Right ventricle myocardium inferior (tissue), 1 donor: ENCODE measurements at places on chromosomes 16 and 17.

DNA sequence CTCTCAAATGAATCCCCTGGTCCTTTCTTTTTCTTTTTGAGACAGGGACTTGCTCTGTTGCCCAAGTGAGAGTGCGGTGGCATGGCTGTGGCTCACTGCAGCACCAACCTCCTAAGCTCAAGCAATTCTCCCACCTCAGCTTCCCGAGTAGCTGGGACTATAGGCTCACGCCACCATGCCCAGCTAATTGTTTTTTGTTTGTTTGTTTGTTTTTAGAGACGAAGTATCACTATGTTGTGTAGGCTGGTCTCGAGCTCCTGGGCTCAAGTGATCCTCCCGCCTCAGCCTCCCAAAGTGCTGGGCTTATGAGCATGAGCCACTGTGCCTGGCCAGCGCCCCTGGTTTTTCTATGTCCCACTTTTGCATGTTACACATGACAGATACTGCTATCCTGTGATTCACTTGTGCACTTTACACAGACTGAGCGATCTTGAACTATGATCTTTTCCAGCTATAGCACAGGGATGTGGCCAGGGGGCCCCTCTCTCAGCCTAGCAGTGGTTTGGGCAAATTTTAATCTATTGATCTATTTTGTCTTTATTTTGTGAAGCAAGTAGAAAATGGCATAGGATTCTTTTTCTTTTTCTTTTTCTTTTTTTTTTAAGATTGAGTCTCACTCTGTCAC lies 31.3 kb upstream of the MLKL start:
- no peak for DNase-seq

- no peak for DNase-seq
These were observed 471.3 kb upstream of the GOT2 start for GRCh38 chr16:59205403-59205802.

GRCh38 chr17:73474370-73474988 lies 162.7 kb upstream of the CDC42EP4 start:
- DNase-seq = peak; percentile 79

DNA sequence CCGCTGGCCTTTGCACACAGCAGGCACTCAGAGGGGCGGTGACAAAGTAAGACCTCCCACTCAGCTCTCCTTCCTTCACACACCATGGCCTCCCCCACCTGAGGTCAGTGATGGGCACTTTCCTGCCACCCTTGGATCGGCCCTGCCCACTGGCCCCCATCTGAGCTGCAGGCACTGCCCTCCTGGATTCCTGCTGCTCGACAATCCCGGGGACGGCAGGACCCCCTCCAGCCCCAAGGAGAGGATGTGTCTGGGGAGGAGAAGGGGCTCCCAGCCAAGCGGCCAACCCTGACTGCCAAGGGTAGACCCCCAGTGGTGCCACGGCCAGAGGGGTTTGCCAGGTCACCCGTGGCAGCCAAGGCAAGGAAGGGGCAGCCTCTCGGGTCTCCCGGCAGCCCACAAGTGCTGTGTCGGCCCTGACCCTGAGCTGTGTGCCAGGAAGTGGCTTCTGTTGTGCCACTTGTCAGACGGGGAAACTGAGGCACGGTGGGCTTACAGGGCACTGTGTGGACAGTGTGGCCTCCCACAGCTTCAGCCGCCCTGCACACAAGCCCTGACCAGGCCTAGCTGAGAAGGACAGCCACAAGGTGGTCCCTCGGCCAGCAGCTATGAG lies 22.7 kb downstream of the PIEZO1 start:
- no peak for DNase-seq

- DNase-seq = no peak
These were observed 52.6 kb downstream of the RAB11FIP4 start for GRCh38 chr17:31444026-31444425.

GRCh38 chr16:11742536-11743307 lies at the start of gene TXNDC11:
TXNDC11 (minus strand) TSS chr16:11742857; CDS start chr16:11742730, 127 bp downstream.
- DNase-seq = peak; percentile 100

DNA sequence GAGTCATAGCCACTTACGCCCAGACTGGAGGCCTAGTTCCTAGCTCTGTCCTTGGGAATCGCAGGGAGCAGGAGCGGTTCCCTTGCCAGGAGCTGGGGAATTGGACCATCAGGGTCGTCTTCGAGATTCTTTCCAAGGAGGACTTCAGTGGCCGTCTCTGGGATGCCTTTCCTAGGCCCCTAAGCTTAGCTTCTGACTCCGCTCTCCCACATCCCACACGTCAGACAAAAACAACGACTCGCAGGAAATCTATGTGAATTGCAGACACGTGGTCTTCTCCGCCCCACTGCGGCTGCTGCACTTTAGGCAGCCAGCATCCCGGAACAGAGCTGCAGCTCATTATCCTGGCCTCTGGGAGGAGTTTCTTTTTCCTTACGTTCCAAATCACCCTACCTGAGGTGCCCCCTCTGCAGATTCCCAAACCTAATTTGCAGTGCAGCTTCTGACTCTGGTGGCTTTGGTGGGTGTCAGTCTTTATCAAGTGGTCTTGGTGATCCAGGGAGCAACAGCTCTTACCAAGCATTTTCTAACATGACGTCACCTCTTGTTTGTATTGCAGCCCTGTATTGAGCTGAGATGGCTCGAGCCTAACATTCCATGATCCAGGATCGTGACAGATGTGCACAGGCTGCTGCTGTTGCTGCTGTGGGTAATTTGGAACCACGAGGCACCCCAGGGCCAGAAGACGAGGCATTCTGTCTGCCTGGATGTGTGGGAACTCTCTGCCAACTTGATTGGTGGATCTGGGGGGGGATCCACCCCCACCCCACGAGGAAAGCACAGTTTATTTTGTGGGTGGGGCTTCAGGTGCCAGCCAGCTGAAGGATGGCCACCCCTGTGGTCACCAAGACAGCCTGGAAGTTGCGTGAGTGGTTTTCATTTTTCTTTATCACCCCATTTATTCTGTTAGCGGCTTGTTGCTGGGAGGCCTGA lies 1.1 kb downstream of the KATNB1 start:
- peak; percentile 18 for DNase-seq

GRCh38 chr16:5010576-5011329 lies 23.0 kb downstream of the NAGPA start:
- DNase-seq = no peak

- no peak for DNase-seq
These were observed 12.2 kb upstream of the ZNF594 start for GRCh38 chr17:5203908-5204294.

GRCh38 chr16:35221482-35222185 lies 1762.2 kb downstream of the TP53TG3F start:
- DNase-seq = no peak

- peak; percentile 91 for DNase-seq
These were observed 16.9 kb downstream of the GRIN2C start for GRCh38 chr17:74842599-74843351.

DNA sequence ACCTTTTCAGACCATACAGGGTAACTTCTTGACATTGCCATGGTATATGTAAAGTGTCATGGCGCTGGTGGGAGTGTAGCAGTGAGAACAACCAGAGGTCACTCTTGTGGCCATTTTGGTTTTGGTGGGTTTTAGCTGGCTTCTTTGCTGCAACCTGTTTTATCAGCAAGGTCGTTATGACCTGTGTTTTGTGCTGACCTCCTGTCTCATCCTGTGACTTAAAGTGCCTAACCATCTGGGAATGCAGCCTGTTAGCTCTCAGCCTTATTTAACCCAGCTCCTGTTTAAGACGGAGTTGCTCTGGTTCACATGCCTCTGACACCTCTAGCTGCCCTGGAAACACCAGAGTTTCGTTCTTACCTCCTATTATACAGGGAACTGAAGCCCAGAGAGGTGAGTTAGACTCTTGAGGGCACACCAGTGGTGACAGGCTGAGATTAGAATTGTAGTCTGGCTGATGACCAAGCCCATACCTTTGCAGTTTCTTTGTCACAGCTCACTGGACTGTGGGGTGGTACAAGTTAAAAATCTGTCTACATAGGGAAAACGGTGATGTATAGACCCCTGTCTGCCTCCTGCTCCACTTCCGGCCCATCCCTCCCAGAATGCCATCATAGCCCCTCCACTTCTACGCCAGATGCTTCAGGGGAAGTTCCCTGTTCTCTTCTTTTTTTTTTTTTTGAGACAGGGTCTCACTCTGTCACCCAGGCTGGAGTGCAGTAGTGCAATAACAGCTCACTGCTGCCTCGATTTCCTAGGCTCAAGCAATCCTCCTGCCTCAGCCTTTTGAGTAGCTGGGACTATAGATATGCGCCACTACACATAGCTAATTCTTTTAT lies 21.0 kb downstream of the KSR1 start:
- DNase-seq = no peak

DNA sequence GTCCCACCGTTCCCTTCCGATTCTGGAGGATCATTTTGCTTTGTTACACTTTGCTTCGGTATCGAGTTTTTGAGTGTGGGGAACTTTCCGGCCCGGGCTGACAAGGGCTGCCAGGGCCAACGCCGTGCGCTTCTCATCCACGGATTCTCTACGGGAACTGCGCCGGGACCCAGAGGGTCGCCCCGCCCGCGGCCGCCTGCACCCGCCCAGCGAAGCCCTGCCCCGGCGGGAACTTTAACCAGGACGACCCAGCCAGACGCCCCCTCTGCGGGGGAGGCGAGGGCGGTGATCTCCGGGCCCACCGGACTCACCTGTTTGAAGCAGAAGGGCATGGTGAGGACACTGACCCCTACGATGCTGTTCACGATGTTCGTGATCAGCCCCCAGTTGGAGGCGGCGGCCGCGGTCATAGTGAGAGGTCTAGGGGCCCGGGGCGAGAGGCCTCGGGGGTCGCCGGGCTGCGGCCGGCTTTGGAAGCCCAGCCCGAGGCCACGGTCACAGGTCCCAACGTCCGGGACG lies 536 bp downstream of the SLC38A10 start:
- peak; percentile 77 for DNase-seq

DNA sequence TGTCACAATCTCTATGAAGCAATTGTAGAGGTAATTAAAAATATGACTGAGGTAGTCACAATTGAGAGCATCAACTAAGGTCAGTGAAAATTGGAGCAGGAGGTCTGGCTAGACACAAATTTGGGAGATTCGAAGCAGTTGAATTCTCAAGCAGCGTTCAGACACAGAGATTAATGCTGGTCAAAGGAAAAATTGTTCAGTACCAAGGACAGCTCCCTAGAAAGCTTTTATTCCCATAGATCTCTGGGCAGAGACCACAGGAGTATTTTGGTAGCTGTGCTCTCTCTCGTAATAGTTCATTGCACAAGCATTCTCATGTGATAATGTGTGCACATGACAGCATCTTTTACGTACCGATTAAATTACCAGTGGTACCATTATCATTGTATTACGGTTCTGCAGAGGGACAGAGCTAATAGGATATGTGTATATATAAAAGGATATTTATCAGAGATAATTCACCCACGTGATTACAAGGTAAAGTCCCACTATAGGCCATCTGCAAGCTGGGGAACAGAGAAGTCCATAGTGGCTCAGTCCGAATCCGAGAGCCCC lies 387.5 kb upstream of the HSBP1 start:
- DNase-seq = no peak

- DNase-seq = no peak
These were observed 9.0 kb upstream of the MYCBPAP start for GRCh38 chr17:50499270-50499669.

DNA sequence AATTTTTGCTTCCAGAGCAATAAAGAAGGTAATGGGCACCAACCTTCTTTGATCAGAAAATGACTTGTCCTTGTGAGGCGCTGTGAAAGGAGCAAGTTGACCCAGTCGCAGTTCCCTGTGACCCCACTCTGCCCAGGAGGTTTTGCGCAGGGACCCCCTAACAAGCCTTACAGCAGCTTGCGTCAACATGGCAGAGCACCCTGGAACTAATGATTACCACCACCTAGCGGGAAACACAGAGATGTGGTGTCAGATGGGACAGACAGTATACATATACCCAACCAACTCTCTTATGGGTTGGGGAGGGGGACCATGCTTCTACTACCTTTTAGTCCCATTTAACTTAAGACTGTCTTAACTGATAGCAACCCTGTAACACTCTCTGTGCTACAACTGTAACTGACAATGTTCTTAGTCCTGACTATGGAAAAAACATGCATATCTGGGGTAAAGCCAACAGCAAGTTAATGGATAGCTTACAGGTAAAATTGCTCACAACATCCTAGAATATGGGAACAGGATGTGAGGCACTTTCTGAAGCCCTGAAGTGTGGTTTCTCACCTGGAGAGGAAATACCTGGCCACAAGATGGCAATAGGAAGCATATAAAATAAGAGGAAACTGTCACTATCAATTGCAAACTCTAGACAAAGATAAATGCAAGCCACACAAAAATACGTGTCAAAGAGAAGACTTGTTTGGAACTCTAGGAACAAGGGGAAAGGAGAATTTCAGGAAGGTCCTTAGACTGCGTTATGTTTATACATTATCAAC lies 3.0 kb downstream of the KARS1 start:
- no peak for DNase-seq

GRCh38 chr17:81204578-81204977 lies 18.2 kb downstream of the CEP131 start:
- no peak for DNase-seq

DNA sequence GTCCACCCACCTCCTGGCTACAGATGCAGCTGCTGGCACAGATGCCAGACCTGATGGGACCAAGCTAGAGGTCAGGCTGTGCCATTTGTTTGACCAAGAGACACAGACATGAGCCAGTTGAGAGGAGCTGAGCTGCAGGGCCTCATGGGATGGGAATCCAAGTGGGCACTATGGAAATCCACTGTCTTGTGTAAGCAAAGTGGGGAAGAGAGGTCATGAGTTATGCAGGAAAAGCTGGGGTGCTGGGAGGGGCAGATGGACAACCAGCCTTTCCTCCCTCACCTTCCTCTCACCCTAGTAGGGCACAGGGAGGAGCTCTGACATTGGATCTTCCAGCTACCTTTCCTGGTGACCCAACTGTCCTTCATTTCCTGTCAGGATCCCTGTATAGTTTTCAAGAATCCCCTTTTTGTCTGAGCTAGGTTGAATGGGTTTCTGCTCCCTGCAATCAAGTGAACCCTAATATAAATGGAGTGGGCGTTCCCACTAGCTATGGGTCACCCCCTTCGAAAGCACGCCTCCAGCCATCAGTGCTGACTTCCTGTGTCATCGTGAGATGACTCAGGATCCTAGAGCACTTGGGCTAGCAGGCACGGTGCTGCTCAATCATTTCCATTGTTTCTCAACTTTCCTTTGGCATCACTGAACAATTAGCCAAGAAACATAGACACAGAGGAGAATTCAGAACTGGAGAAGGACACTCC lies 13.6 kb downstream of the ATPAF2 start:
- no peak for DNase-seq

DNA sequence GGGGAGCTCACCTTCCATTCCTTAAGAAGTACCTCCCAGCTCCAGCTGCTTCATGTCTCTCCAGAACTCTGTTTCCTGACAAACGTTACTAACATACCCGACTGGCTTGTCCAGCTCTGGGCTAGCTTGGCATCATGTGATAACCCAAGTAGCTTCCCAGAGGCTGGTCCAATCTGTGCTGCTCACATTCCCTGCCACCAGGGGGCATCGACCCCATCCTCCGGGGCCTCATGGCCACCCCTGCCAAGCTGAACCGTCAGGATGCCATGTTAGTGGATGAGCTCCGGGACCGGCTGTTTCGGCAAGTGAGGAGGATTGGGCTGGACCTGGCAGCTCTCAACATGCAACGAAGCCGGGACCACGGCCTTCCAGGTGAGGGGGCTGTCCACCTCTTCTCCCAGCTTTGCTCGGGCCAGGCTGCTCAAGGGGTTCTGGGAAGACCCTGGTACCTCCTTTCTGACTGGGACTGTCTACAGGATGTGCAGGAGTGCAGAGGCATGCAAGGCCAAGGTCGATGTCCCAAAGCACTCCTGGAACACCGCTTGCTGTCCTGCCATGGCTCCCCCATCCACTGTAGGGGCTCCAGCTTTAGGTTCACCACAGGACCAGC lies 7.6 kb downstream of the EPX start:
- DNase-seq = no peak

- DNase-seq = peak; percentile 27
These were observed 21.0 kb downstream of the SCGB1C2 start for GRCh38 chr17:158379-158778.

- no peak for DNase-seq
These were observed 87.7 kb downstream of the RMI2 start for GRCh38 chr16:11432856-11433395.
